ENCODE measurements at places on chromosomes 2 and 18.

GRCh38 chr2:140880573-140880972 lies 1250.2 kb downstream of the LRP1B start:
- DNase-seq: no peak

GRCh38 chr18:59660786-59661743 lies 36.2 kb downstream of the CCBE1 start:
- DNase-seq: no peak

DNA sequence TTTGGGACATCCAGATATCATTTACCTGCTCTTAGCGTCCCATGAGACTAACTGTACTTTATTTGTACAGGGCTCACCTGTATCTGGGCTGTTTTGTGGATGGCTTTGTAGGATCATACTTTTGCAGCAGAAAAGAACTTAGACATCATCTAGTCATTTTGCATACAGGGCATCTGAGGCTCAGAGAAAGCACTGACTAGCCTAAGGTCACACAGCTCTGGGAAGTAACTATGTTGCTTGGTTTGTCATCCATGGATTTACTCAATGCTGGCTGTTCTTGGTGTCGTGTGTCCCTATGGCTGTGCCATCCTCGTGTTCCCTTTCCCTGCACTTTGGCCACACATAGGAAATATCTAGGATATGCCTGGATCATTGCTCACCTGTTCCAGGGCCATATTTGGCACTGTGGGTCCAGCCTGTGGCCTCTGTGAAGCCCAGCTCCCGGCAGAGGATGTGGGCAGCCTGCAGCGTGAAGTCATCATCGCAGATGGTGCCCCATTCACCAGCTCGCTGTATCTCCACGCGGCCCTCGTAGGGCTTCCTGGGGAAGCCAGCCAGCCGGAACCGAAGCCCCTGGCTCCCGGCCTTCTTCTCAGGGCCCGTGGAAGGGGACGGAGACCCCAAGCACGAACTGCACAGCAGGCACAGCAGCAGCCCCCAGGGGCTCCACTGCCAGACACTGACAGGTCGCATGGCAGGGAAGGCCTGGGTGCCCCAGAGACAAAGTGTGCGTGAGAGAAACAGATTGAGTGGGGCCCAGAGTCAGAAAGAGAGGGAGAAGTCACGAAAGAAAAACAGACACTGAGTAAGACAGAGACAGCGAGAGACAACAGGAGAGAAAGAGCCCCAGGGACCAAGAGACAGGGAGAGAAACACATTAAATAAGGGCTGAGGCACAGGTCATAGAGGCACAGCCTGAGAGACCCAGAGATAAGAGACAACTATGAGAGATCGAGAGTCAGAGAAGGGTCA lies 1.5 kb downstream of the LOXL3 start:
- no peak for DNase-seq

DNA sequence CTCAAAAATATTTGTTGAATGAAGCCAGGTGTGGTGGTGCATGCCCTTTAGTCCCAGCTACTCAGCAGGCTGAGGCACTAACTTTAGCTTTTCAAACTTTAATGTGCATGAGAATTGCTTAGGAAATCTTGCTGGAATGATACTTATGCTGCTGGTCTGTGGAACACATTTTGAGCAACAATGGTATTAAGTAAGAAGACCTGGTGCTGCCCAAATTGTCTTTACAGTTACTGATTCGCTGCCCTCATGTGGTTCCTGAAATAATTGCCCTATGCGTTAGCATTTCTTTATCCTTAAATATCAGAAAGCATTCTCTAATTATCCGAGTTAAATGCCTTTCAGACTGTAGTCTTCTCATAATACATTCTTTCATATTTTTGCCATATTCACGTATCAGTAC lies 76.0 kb upstream of the SESTD1 start:
- DNase-seq: no peak

GRCh38 chr2:114046866-114047435 lies 157.1 kb downstream of the ACTR3 start:
- DNase-seq: no peak

DNA sequence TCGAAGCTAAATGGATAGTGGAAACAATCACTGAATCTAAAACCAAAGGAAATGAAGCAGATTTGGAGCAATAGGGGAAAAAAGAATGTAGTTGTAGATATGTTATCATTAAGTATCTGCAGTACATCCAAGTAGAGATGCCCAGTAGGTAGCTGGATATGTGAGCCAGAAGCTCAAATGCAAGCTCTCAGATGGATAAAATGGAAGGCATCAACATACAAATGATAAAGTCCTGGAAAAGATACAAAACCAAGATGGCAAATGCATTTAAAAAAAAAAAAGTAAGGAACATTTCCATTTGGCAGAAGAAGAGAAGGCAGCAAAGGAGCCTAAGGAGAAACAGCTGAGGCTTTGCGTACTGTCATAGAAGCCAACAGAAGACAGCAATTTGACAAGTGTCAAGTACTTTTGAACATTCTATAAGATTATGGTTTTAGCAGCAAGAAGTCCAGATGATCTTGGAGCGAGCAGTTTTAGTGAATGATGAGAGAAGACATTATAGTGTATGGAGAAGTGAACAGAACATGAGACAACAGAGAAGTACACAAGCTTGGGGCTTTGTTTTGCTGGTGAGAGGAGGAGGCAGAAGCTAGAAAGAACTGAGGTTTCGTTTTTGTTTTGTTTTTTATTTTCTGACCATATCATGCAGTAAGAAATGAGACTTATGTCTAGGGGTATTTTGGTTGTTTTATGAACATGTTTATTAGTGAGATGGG lies 18.3 kb downstream of the ROCK2 start:
- DNase-seq: no peak

DNA sequence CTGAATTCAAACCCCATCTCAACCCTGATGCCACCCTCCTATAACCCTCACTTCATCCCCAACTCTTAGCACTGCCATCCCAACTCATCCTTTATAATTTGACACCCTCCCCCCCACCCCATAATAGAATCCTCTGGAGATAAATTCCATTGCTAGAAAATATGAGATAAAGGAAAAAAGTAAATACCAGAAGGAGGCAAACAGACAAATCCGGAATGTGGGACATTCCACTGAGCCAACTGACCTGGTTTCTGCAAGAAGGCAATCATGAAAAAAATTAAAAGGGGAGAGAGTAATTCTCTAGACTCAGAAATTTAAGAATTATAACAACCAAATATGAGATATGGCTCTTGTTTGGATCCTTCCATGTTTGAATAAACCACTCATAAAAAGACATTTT lies 132.4 kb downstream of the CYP26B1 start:
- no peak for DNase-seq

All from activated CD4-positive, alpha-beta memory T cell treated with anti-CD3 and anti-CD28 coated beads for 36 hours (primary cell).